ENCODE measurements at places on chromosomes 16 and 17.
A peak's percentile ranks its signal among the peaks of the same experiment; 100 is the strongest.

GRCh38 chr17:70675070-70675590 is 505.8 kb downstream of the KCNJ2 start:
- DNase-seq = no peak

DNA sequence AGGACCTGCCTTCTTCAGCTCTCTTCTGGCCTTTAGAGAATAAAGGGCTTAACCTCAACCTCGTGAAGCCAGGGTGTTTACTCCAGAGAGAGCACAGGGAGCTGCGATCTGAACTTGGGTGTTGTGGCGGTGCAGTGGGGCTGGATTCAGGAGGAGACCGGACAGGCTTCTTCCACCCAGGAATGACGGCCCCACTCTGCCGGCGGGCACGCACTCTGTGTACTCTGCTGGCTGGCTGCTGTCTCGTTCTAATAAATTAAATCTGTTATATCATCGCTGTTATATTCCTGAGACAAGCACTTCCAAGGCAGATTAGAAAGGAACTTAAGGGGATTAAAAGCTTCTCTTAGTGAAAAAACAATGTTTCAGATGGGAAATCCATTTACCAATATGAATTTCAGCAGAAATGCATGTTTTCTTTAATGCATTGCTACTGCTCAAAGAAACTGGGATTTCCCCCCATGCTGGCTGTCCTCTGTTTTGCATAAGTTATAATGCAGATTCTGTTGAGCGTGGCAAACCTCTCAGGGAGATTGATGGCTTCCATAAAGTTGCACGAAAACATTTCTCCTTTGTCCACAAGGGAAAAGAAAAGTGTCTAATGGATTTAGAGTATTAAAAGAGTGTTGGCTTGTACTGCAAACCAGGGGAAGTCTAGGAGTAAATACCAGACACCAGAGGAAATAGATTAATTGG is 168.6 kb upstream of the IRX3 start:
- DNase-seq = no peak

- no peak for DNase-seq
Measured at GRCh38 chr17:13973960-13974651, 95.2 kb upstream of the COX10 start.

- no peak for DNase-seq
Measured at GRCh38 chr16:29678691-29679267, at the start of gene QPRT. QPRT (plus strand) TSS chr16:29679180; CDS start chr16:29679198, 18 bp downstream.

DNA sequence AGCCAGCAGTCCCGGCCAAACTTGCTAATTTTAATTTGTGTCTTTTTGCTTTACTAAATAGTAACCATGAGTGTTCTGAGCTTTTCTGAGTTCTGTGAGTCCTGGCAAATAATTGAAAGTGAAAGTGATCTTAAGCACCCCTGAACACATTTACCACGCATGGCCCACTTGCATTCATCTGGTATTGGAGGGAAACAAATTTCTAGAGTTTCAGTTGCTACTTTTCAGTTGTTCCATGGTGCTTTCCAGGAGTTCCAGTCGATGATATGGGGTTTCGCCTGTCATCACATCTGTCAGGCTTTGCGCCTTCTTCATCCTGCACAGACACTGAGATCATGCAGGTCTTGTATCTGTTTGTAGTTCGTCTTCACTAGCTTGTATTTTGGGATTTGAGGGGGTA is 44.1 kb downstream of the CRLF3 start:
- DNase-seq = peak; percentile 34

- no peak for DNase-seq
Measured at GRCh38 chr16:83482545-83483162, 325.1 kb upstream of the HSBP1 start.

- DNase-seq = no peak
Measured at GRCh38 chr17:46035112-46035818, 36.2 kb downstream of the STH start.

DNA sequence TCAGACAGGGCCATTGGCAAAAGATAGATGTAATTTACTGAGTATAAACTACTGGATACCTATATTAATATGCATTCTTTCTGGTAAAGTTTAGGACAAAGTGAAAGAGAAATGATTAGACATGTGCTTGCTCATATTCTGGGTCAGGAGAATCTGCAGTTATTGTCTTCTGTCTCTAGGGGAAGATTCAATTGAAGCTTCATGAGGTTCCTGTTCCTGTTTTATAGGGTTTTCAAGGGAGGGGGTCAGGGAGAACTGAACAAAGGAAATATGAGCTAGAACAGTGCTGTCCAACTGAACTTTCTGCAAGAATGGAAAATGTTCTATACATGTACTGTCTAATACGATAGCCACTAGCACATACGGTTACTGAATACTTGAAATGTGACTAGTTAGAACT is 59.3 kb upstream of the CORO6 start:
- no peak for DNase-seq

GRCh38 chr17:27407916-27408864 is 48.1 kb upstream of the KSR1 start:
- DNase-seq = no peak

- no peak for DNase-seq
Measured at GRCh38 chr17:79504181-79504605, 106.7 kb downstream of the RBFOX3 start.

GRCh38 chr17:20103454-20104446 is 94.6 kb downstream of the SPECC1 start:
- DNase-seq = no peak

DNA sequence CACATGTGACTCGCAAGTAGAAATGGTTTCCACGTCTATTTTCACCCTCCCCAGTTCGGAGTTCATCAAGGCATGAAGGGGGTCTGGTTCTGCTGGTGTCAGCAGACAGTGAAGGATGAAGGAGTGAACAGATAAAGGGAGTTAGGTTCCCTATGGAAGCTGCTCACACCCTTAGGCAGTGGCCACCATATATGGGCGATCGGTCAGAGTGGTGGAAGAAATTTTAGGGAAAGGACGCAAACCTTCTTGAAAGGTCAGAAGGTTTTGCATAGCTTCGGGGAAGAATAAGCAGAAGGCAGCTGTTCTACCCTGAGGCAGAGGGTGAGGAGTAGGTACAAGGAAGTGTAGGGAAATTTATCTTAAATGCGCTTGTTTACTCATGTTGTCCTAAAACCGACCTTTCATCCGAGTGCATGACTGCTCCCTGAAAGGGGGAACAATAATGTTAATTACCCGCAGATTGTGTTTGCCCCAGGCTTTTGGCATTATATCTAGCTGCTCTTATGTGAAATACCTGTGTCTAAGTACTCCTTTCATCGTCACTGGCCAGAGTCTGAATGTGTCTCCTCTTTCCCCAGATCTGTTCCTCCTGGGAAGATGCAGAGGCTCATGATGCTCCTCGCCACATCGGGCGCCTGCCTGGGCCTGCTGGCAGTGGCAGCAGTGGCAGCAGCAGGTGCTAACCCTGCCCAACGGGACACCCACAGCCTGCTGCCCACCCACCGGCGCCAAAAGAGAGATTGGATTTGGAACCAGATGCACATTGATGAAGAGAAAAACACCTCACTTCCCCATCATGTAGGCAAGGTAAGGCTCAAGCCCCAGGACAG is 12.5 kb downstream of the CDH5 start:
- no peak for DNase-seq

- no peak for DNase-seq
Measured at GRCh38 chr17:28396635-28397239, 9.3 kb downstream of the SLC46A1 start.

DNA sequence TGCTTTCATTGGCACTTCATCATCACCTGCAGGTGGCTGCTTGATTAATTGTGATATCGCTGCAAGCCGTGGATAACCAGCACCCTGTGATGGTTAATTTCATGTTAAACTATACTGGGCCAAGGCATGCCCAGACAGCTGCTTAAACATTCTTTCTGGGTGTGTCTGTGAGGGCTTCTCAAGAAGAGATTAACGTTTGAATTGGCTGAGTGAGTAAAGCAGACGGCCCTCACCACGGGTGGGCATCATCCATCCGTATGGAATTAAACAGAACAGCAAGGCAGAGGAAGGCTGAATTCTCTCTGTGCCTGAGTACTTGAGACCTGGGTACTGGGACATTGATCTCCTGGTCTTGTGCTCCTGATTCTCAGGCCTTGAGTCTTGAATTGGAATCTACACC is 7.1 kb upstream of the ZNF213 start:
- no peak for DNase-seq

DNA sequence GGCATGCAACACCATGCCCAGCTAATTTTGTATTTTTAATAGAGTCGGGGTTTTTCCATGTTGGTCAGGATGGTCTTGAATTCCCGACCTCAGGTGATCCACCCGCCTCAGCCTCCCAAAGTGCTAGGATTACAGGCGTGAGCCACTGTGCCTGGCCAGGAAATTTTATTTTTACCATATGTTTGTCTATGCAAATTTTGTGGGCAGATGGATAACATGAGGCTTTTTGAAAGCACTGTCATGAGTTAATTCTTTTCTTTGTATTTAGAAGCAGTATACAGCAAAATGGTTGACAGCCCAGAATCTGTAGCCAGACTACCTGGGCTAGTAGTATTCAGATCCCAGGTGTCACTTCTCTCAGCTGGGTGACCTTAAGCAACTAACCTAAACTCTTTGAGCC is 8.5 kb upstream of the KPNB1 start:
- DNase-seq = no peak

GRCh38 chr16:50797456-50797855 is 55.6 kb downstream of the CYLD start:
- DNase-seq = no peak

- DNase-seq = no peak
Measured at GRCh38 chr16:2273484-2273883, 5.6 kb upstream of the RNPS1 start.

DNA sequence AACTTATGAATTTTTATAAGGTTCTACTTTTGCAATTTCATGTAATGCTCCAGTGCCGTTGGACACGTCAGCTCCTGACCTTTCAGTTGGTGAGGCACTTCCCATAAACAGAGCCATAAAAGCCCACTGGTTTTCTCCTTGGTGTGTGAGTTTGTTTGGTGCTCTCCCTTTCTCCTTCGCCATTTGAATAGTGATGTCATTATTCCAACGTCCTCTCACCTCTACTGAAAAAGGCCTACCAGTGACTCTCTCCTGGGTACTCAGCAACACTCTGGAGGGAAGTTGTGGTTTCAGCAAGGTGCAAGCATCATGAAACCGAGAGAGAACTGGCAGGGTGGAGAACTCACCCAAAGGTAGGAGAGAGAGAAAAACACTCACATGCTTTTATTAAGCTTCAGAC is 29.6 kb upstream of the HNF1B start:
- peak; percentile 39 for DNase-seq

GRCh38 chr17:18858567-18859245 is 775 bp downstream of the PRPSAP2 start:
- no peak for DNase-seq

GRCh38 chr17:36072431-36073121 is 8.5 kb downstream of the CCL18 start:
- peak; percentile 80 for DNase-seq

- no peak for DNase-seq
Measured at GRCh38 chr17:32141679-32142037, 644 bp upstream of the RHOT1 start.

GRCh38 chr17:28997806-28998205 is 8.0 kb downstream of the SEZ6 start:
- DNase-seq = no peak

GRCh38 chr17:59275618-59276017 is 55.3 kb downstream of the GDPD1 start:
- no peak for DNase-seq

- DNase-seq = no peak
Measured at GRCh38 chr16:62014319-62014923, 21.8 kb downstream of the CDH8 start.

GRCh38 chr17:67528751-67529436 is 151.8 kb downstream of the PITPNC1 start:
- DNase-seq = no peak

GRCh38 chr17:61593426-61593825 is 2.4 kb upstream of the NACA2 start:
- DNase-seq = no peak

DNA sequence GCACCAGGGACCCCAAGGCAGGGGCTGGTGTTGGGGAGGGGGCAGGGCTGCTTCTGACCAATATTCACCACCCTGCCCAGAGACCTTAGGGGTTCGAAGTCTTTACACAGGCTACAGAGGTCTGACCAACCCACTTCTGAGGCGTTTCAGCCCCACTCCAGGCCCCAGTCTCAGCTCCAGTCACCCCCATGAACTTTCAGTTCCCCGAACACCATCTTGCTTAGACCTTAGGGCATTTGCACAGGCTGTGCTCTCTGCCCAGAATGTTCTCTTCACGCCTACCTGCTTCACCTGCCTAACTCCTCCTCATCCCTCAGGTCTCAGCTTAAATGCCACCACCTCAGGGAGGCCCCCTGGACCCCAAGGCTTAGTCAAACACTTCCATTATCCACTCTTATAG is 25.8 kb upstream of the CPNE2 start:
- DNase-seq = no peak

- DNase-seq = no peak
Measured at GRCh38 chr16:46896314-46896968, 12.3 kb downstream of the GPT2 start.

DNA sequence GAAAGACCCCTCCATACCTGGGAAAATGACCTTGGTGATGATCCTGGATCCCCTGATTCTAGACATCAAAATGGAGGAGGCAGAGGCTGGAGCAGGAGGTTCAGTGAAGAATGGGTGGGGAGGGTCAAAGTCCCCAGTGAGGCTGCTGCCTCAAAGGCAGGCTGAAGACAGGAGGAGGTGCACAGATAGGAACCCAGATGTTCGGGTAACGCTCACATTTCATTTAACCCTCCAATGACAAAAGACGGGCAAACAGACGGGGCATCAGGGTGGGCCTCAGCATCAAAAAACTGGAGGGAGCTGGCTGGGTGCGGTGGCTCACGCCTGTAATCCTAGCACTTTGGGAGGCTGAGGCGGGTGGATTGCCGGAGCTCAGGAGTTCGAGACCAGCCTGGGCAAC is at the start of gene ANKRD40CL:
ANKRD40CL (minus strand) TSS at position 73 of the 400 bp plus-strand sequence. CDS start 605 bp downstream, outside the sequence.
- DNase-seq = no peak

- no peak for DNase-seq
Measured at GRCh38 chr17:1605681-1606351, 22.8 kb downstream of the SLC43A2 start.

- DNase-seq = no peak
Measured at GRCh38 chr17:48720266-48721008, 1.9 kb downstream of the PRAC1 start.

DNA sequence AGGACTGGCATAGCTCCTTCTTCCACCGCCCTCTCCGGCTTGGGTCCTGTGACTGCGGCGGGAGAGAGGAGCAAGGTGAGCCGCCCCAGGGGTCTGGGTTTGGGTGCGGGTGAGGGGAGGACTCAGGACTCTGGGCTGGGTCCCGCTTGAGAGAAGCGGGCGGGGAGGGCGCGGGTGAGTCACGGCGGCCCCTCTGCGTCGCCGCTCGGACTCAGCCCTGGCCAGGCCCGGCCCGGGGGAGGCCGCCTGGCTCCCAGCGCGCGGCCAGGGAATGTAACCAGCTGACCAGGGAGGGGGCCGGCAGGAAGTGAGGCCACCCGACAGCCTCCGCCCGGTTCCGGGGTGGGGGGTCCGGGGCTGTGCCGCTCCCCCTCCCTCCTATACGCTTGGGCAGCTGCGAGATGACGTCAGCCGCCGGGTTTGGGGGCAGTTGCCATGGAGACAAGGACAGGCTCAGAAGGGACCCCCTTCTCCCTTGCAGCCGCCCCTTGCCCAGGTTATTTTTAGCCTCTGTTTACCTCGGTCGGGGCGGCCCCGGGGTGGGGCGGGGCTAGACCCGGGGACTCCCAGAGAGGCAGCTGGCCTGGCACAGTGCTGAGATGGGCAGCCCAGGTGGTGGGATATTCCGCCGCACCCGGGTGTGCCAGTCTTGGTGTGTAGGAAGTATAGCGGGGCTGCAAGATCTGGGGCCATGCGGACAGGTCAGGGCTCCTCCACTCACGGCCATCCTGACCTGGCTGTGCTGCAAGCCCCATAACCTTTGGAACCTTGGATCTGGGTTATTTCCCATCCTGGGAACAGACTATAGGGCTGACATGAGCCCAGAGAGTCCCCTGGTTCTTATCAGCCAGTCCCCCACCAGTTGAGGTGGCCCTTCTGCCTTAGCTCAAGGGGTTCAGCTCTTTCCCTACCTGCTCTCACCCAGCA is 1.6 kb downstream of the RIPOR1 start:
- DNase-seq = no peak

Data from stimulated activated CD4-positive, alpha-beta T cell treated with anti-CD3 and anti-CD28 coated beads, Interleukin-4, amount 100 ng/mL, for 24 hours (primary cell).